Eye (tissue), 1 donor: ENCODE measurements at places on chromosomes 13 and 19.
A peak's percentile ranks its signal among the peaks of the same experiment; 100 is the strongest.

DNA sequence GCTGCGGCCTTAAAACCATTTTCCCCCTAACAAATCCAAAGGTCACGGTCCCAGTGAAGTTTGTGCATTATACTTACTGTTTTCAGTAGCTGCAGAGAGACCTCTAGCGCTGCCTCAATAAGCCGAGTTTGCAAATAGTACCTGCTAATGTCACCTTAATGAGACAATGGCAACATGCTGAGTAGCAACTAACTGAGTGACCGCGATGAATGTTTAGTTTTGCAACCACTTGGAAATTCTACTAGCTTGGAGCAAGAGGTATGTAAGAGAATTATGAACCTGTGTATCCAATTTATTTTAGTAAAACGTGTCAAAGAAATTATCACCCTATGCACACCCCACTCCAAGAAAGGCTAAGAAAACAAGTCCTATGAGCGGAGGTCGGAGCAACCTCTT is 1.2 kb downstream of the KPNA3 start:
- no peak for DNase-seq

DNA sequence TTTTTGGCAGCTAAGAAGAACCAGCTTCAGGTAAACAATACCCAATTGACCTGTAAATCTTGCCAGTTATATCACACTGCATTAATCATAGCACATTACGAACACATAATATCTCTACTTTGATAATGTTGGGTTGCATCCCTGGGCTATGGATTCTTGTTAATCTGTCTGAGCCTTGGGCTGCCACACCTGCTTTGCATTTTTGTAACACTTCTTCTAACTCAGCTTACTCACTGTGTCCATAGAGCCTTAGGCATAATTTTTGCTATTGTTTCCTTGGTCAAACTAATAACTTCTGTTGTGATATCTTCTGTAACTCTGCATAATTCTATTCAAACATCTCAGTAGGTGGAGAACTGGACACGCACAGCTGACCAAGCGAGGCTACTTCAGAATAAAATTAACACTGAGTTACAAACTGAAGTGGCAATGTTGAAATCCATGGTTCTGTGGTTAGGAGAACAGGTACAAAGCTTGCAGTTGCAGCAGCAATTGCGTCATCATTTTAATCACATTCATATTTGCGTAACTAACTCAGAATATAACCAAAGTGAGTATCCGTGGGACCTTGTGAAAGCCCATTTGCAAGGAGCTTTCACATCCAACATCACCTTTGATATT is 6.4 kb downstream of the ZNF350 start:
- DNase-seq: no peak

GRCh38 chr19:28960586-28960985 is 252.4 kb downstream of the UQCRFS1 start:
- DNase-seq: no peak

GRCh38 chr19:5057860-5058259 is 88.9 kb downstream of the KDM4B start:
- peak; percentile 64 for DNase-seq

GRCh38 chr19:19176950-19177349 is 6.9 kb upstream of the MEF2B start:
- no peak for DNase-seq

GRCh38 chr19:47430041-47430802 is 10.9 kb upstream of the MEIS3 start:
- DNase-seq: peak; percentile 59

GRCh38 chr19:55283548-55284377 is at the start of gene BRSK1:
TSS of gene BRSK1 (plus strand) at chr19:55283997. CDS start at chr19:55284443, 446 bp downstream.
- DNase-seq: peak; percentile 93

DNA sequence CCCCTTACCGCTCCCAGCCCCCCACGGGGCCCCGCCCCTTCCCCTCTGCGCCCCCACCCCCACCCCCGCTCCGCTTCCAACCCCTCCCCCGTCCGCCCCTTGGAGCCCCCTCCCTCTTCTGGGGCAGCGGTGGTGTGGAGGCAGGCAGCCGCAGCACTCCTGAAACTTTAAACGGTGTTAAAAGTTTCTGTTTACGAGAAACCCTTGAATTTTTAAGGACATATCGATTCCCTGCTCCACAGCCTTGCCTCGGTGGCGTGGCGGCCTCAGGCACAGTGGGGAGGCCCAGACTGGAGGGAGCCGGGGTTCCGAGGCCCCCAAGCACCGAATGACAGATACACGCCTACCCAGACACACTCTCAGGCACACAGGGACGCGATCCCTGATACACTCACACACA is 4.8 kb upstream of the NFIX start:
- DNase-seq: no peak

DNA sequence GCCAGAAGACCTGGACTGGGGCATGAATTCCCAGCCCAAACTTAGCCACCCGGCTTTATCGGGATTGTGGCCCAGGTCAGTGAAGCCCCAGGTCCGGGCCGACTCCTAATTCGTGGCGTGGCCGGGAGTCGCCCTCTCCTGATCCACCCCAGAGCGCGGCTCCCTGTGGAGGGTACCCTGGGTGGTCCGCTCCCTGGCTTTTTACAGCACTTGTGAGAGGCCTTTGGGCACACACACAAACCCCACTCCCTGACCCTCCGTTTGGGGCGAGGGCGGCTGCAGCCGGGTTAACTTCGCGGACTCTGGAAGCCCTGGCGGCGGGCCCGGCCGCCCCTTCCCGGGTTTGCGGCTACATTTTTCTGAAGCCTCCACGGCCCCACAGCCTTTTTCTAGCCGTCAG is 56.4 kb downstream of the ZNF568 start:
- no peak for DNase-seq

GRCh38 chr13:89541091-89542030 is 1806.1 kb upstream of the MIR17HG start:
- no peak for DNase-seq

DNA sequence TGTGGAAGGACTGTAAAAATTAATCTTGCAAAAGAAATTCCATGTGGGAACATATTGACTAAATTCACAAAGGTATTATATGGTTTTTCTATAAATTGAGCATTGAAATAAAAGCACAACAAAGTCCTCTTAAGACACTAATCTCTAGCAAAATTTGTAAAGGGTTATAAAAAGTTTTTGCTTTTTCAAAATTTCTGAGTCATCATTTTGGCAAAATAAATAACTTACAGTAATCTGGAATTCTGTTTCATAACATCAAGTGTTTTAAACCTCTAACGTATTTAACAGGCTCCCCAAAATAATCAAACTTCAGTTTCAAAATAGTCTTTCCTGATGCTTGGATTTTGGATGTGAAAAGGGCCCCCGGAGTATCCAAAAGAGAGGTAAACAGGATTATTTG is 26.0 kb downstream of the MED4 start:
- no peak for DNase-seq

DNA sequence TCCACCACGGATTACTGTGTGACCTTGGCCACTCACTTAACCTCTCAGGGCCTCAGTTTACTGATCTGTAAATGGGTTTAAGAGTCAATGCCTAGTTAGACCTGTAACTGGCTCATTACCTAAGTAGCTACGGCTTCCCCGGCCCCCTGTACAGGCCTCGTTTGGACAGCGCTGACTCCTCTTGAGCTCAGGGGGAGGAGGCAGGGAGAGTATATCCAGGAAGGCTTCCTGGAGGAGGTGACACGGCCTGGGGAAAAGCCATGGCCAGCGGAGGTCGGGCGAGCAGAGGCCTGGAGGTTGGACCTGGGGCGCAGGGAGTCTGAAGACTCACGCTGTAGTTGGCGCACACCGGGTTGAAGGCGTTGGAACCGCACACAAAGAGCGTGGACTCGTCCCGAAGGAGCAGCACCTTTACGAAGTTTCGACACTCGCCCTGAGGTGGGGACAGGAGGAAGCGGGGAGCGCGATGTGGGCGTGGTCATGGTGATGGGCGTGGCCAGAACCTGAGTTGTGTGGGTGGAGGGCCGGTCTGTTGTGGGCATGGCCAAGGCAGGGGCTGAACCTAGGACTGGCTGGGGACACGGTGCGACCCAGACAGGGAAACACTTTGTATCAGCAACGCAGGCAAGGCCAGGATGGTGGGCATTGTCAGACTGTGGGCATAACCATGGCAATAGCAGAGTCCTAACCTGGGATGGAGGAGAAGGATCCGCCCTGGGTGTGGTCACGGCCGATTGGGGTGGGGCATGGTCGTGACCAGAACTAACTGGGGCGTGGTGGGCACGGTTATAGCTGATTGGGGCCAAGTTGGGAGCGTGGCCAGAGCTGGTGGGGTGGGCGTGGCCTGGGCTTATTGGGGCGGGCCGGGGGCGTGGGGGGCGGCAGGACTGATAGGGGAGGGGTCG is 3.6 kb downstream of the SEMA6B start:
- DNase-seq: no peak

- peak; percentile 69 for DNase-seq
These were observed 12.4 kb upstream of the SIAH3 start for GRCh38 chr13:45863709-45864590.

GRCh38 chr19:12752056-12752781 is 628 bp downstream of the BEST2 start:
- DNase-seq: no peak

- peak; percentile 87 for DNase-seq
These were observed 801 bp downstream of the KCTD12 start for GRCh38 chr13:76885203-76886004.

GRCh38 chr13:97139691-97140090 is 82.4 kb upstream of the MBNL2 start:
- DNase-seq: peak; percentile 80

GRCh38 chr13:19838865-19839275 is 24.6 kb downstream of the ZMYM5 start:
- DNase-seq: peak; percentile 11

DNA sequence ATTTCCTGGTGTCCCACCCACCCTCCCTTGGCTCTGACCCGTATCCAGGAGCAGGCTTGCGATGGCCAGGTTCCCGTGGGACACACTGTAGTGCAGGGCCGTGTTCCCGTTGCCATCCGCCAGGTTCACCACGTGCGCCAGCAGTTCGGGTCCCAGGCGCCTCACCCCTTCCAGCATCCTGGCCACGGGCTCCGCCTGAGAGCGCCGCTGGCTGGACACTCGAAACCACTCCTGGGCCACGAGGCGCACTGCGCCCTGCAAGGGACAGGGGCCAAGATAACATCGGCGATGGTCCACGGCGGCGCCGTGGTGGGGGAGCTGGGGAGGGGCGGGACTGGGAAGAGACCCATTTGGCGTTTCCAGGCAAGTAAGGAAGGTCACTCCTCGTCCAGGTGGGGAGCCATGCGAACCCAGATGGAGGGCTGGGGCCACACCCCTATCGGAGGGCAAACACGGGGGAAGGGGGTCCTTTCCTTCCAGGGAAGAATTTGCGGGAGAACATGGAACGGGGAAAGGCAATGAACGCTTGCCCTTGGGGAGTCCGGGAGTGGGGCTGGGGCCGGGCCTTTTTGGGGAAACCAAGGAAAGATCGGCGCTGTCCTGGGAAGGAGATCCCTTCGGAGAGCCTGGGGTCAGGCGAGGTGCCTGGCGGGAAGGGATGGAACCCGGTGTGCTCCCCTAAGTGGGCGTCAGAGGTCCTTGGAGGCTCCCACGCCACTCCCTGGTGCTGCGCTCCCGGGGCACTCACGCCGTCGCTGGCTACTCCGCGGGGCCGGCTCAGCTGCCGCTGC is 9.9 kb downstream of the KANK3 start:
- no peak for DNase-seq

- no peak for DNase-seq
These were observed 1.8 kb downstream of the LRG1 start for GRCh38 chr19:4537953-4538600.

DNA sequence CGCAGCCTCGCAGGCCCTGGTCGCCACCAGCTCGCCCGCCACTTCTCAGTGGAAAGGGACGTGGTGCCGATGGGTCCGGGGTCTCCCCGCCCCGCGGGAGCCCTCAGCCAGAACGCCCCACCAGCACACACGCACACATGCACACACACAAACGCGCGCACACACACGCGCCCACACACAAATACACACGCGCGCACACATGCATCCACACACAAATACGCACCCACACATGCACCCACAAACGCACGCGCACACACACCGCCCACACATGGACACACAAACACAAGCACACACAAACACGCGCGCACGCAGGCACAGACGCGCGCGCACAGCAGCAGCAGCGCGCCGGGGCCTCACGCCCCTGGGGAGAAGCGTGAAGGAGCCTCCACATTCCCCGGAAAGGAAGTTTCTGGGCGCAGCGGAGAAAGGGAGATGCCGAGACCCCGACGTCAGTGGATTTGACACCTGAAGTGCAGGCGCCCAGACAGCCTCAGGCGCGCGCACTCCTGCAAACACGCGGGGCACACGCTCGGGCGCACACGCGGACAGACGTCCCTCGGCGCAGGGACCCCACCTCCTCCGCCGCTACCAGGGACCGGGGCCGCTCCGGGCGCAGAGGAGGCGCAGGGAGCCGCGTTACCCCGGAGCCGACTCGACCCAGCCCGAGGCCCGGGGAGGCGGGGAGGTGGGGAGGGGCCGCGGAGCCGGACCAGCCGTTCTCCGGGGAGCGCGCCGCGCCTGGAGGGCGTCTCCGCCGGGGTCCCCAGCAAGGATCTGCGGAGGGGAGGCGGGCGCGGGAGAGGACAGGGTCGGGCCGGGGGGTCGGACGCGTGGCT is 622 bp downstream of the RASA3 start:
- peak; percentile 85 for DNase-seq

DNA sequence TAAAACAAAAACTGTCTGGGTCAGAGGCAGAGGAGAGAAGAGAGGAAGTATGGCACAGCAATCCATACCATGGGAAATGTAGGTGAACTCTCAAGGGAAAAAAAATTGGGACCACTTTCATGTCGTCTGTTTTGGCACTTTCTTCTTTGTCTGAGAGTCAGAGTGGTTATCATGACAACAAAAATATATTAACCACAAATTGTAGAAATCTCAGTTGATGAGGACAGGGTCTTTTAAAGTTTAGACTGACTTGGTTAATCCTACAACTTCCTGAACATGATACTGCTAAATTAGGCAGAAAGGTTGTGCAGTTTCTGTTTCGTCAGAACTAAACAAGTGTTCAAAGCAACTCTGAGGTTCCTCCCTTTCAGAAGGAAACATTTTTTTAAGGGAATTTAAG is 15.2 kb downstream of the KLF5 start:
- DNase-seq: no peak

- no peak for DNase-seq
These were observed 37.1 kb downstream of the DZIP1 start for GRCh38 chr13:95607366-95607765.
